Psoas muscle (tissue), 8 donors: ENCODE measurements at places on chromosomes 12 and 14. TPM values are rescaled to one million over a fixed set of nuclear protein-coding genes. Genes with fewer than 3 reads are reported as not detected.

DNA sequence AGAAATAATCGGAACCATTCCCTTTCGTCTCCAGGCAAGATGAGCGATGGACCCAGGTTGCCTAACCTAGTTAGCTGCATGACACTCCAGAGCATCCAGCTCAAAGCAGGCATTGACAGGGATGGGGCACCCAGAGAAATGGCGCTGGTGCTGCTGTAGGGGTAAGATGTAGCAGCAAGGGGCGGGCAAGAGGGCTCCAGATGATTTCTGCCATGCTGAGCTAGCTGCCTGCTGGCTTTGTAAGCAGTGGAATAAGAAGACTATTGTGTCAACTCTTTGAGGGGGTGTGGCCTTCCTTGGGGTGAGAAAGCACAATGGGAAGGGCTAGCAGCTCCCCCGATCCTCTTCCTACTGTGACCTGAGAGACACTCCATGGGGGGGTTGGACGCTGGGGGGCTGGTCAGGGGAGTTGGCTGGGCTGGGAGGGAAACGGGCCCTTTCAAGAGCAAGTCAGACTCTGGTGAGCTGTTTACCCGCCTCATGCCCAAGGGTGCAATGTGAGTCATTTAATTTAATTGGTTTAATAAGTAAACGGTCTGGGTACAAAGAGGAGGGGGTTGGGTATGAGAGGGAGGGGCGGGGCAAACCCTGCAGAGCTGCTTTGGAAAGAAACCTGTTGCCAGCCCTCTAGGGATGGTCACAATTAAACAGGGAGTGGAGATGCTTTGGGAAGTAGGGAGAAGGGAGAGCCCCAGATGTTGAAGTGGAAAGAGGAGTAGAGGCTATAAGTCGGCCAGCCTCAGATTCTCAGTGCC is 50.5 kb downstream of the B4GALNT3 start:
- no peak for DNase-seq

PRH2 gene
- not detected for polyA plus RNA-seq

- DNase-seq = no peak
Observed at GRCh38 chr12:104183443-104183842, 32.1 kb upstream of the TXNRD1 start.

- DNase-seq = no peak
Observed at GRCh38 chr14:77955816-77956484, 156.0 kb downstream of the ADCK1 start.

BCAT1 gene
- polyA plus RNA-seq = 0.30 TPM

DNA sequence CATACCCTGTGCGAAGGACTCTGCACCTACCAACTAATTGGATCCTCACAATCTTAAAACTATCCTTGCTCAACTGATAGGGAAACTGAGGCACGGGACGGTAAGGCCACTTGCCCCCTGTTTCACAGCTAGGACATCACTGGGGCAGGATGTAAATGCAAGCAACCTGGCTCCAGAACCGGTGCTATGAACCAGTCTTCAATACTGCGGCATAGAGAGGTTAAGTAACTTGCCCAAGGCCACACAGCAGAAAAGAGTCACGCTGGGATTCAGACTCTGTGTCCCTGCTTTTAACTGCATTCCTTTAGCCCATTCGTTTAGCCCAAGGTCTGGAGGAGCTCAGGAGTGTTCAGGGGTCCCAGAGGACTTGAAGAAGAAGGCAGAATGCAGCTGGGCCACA is 76.1 kb downstream of the NCOR2 start:
- no peak for DNase-seq
